ENCODE measurements at places on chromosomes 7 and 10.

DNA sequence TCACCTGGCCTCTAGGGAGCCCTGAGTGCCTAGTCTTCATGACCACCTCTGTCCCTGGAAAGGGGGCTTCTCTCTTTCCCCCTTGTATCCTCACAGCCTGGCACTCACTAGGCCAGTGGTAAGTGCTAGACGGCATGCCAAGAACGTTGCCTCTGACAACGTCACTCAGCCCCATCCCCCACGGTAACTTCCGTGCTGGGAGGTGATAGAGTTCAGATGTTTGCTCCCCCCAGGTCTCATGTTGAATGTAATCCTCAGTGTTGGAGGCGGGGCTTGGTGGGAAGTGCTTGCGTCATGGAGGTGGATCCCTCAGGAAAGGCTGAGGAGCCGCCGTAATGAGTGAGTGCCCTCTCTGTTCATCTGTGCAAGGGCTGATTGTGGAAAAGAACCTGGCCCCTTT is 343.3 kb upstream of the MKI67 start:
- DNase-seq: no peak

GRCh38 chr10:38027986-38028385 is 17.5 kb downstream of the ZNF33A start:
- no peak for DNase-seq

- DNase-seq: no peak
Observed at GRCh38 chr7:38716397-38716796, 85.2 kb upstream of the AMPH start.

GRCh38 chr10:16934461-16934860 is 117.2 kb upstream of the RSU1 start:
- no peak for DNase-seq

DNA sequence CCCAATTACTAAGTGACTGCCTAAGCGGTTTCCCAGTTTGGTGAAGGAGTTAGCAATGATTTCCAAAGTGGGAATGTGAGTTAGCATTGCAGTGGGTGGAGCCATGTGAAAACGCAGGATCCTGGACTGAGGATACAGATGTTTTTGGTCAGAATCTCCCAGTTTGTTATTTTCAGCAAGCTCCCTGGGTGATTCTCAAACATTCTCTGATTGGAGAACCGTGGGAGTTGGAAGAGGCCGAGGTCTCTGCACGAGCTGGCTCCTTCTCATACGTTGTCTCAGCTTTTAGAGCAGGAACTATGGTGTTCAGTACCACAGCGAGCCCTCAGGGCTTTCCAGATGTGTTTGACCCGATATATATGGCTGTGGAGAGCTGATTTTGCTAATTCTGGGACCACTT is 396.5 kb upstream of the NPVF start:
- no peak for DNase-seq

DNA sequence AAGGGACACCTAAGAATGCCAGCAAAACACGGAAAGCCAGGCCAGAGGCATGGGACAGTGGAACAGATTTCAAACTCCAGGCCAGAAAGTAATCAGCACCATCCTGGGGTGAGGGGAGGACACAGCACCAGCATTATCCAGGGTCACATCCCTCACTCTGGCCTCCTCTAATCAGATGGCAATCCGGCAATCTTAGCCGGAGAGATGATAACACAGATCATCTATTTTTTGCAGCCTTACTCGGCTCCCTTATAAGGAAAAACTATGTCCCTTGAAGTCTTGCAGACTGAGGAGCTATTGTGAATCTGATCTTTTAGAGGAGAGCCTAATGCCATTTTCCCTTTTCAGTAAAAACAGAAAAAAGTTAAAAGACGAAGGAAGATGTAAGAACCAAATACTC is 16.5 kb downstream of the TRIL start:
- no peak for DNase-seq

GRCh38 chr10:31927884-31928548 is 615 bp downstream of the ARHGAP12 start:
- DNase-seq: peak; percentile 52

DNA sequence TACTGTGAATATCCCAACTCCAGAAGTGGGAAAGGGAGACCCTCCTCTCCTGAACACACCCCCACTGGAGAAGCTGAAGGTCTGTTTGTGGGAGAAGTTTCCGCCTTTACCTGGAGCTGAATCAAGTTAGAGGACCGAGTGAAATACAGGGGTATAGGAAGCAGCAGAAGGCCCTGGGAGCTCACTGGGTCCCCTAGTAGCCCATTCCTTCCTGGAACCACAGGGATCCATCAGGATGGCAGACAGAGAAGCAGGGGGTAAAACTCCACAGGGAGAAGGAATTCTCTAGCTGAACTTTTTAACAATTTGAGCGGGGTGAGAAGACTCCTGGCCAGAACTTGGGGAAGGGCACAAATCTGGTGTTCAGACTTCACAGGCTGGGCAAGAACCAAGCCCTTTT is 275.8 kb downstream of the GRID1 start:
- DNase-seq: no peak

GRCh38 chr7:91206361-91206960 is 57.8 kb upstream of the FZD1 start:
- no peak for DNase-seq

- DNase-seq: no peak
Observed at GRCh38 chr7:108417926-108418325, 38.3 kb downstream of the NRCAM start.

GRCh38 chr7:7662527-7662926 is 22.0 kb downstream of the UMAD1 start:
- no peak for DNase-seq

DNA sequence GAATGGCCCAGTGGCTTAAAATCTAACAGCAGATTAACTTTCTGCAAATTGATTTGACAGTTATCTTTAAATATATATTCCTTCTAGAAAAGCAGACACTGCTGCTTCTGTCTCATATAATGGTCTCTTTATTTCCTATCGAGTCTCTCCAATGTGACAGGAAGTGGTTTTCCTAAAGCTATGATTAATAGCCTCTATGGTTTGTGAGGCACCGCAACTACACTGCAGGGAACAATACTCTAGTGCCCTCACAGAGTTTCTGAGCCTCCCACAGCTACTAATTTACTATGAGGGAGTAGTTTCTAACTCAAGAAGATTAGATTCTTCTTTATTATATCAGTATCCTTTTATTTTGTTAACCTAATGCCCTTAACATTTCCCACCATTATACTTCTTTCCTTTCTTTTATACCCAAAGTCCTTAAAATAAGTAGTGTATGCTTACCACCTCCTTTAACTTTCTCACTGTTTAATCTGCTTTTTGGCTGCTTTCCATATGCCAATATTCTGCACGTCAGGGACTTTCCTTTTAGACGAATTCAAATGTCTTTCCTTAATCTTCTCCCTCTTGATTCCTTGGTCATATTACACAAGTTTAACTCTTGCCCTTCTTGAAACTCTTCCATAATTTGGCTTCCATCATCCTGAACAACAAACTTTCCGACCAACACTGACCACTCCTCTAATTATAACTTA is 23.8 kb upstream of the AHR start:
- DNase-seq: no peak

- DNase-seq: no peak
Observed at GRCh38 chr10:49666054-49666615, 13.3 kb upstream of the C10orf53 start.

DNA sequence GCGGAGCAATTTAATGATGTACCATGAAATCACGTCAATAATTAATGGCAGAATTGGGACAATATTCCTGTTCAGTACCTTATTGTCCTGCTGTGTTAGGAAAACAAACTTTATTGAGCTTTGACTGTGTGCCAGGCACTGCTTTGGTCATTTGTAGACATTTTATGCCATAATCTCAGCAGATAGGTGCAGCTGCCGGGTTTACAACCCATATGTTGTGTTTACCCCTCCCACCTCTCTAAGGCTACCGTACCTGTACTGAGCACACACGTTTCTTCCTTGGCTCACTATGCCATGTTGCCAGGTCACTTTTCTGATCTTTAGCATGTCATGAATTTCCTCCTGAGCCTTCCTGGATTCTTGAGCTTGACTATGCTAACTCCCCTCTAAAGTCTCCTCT is 422.2 kb downstream of the PHTF2 start:
- no peak for DNase-seq

DNA sequence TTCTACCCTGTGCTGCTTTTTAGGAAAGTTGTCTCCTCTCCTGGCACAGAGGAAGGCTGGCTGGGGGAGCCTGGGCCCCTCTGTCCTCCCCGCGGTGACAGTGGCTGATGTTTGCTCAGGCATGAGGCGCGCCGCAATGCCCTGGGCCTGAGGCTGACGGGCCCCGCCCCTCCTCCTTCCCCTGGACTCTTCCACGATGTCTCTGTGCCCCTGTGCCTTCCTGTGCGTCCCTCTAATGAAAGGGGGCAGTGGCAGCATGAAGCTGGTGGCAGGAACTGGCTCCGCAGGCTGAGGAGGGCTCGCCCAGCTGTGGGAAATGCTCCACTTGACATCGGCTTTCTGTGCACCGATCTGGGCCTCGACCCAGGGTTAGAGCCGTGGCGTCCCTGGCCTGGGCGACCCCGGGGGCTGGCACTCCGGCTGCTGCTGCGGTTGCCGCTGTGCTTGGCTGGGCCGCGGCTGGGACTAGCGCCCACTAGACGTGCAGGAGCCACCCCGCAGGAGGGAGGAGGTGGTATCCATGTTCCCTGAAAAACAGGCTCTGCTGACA is 67.9 kb downstream of the ZNF680 start:
- no peak for DNase-seq

GRCh38 chr10:19668116-19668515 is 148.1 kb upstream of the PLXDC2 start:
- no peak for DNase-seq
